Activated naive CD8-positive, alpha-beta T cell treated with anti-CD3 and anti-CD28 coated beads, Interleukin-2, amount 10 ng/mL, durations not matched to agents 7 days and 5 days (primary cell): ENCODE measurements at places on chromosomes 1 and 21.

- no peak for DNase-seq
Observed at GRCh38 chr1:59317780-59318179, 20.9 kb downstream of the FGGY start.

DNA sequence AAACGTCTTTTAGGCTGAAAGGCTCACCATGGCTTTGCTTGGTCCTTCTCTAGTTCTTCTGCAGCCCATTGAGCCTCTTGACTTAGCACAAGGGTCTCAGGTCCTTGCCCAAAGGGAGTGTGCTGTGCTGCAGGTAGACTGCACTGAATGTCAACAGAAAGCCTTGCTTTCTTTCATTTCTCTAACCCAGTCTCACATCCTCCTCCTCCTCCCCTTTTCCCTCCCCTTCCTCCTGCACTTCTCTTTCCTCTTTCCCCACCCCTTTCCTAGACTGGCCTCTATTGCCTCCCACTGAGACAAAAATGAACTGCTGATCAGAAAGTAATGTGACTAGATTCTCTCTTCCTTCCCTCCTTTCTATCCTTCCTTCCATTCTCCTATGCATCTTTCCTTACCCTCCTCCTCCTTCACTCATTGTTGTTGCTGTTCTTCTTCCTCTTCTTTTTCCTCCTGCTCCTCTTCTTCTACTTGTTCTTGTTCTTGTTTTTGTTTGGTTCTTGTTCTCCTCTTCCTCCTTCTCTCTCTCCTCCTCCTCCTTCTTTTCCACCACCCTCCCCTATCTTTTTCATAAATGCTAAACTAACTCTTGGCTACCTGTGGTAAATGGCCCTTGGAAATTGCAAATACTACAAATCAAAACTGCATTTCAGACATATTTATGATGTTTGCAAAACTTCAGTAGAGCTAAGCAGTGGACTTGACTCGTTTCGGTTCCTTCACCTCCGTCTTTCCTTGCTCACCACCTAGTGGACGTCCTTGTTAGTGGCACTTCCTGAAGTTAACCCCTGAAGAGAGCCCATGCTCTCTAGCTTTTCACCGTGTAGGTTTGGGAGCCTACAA lies at the start of gene SELL:
Gene SELL (minus strand): TSS at position 152 of the 840 bp plus-strand sequence. CDS start 122 bp downstream, at position 30.
- peak; percentile 38 for DNase-seq

DNA sequence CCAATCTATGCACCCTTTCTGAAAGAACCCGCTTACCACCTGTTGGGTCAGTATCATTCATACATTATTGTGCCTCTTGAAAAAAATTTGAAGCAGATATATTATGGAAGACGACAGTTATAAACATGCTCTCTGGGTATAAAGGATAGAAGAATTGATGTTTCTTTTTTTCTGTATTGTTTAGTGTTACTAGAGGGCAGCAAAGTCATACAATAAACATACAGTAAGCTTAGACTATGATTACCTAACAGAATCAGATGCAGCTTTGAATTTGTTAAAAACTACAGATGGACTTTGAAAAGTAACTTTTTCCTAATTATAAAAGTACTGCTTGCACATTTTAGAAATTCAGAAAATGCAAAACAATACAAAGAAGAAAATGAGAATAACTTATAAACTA lies 11.1 kb upstream of the PAXBP1 start:
- DNase-seq, result no peak

- DNase-seq, result peak; percentile 42
Observed at GRCh38 chr1:221740993-221741702, 741 bp downstream of the DUSP10 start.

DNA sequence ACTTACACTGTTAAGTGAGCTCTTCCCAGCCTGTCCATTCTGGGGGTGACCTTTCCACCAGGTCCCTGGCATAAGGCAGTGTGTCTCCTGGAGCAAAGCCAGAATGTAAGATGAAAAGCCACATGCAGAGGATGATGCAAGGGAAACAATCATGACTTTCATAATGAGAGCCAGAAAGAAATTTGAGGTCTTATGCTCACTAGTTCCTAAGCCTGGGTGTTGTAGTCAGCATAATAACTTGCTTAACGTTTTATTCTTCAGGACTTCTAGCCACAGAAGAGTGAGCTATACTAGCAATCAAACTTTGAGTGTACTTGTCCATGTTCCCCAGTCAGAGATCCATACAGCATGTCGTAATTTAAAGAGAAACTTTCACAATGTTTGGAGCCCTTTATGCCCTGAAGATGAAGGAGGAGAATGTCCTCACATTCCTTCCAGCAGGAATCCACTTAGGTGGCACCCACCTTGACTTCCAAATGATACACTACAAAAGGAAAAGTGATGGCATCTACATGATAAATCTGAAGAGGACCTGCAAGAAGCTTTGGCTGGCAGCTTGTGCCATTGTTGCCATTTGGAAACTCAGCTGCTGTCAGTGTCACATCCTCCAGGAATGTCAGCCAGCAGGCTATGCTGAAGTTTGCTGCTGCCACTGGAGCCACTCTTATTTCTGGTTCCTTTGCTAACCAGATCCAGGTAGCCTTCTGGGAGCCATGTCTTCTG lies 60.5 kb upstream of the FOXD3 start:
- DNase-seq, result no peak

DNA sequence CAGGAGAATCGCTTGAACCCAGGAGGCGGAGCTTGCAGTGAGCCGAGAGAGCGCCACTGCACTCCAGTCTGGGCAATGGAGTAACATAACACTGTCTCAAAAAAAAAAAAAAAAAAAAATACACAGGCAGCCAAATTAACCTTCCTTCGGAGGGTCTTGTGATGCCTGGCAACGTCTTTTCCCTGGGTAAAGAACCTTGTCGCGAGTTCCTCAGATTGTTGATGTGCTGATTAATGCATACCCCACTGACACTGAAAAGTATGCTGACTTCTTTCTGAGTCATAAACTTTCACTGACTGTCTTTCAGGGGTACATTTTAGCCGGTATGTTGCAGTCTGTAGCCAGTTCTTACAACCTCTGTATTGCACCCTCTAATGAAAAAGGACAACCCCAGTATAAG lies 95.1 kb upstream of the SOD1 start:
- no peak for DNase-seq

- no peak for DNase-seq
Observed at GRCh38 chr1:207069061-207069460, 16.0 kb downstream of the PFKFB2 start.

DNA sequence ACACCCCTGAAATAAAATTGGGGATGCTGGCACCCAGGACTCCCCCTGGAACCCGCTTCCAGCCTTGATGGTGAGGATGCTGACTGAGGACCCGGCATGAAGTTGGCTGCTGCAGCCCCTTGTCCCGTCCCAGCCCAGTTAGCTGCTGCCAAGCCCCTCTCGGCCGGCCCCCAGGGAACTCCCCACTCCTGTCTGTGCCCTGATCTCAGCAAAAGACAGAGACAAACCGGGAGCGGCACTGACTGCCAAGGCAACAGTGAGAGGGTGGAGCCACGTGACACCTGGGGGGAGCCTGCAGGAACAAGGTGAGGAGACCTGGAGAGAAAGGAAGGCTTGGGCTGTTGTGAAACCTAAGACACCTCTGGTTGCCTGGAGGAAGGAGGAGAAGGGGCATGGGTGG lies 24.7 kb downstream of the CASZ1 start:
- no peak for DNase-seq

DNA sequence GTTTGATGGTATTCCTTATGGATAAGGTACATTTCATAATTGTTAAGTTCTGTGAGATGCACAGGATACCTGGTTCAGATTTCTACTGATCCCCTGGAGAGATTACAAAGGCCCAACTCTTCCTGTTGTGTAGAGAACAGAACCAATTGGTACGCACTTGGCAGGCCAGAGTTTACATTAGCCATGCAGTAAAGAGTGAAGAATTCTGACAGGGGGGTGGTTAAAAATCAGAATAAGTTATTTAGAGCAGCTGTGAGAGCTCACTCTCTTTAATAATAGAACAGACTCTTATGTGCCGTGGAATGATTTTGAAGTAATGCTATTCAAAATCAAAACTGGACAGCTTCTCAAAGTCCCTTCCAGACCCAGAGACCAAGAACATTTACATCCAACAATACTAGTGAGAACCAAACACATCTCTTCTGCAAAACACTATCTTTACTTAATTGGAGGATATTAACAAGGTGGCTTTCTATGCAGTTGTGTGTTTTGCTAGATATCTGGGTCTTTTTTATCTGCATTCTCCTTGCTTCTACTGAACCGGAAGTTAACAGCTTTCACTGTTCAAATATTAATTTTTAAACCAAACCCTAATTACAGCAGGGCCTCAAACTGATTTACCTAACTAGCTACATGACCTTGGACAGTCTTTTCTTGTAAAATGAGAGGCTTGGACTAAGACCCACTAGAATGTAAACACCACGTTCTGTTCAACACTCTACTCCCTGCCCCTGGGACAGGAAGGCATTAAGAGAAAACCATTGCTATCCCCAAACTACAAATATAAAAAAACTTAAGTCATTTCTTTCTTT lies 4.0 kb downstream of the USP24 start:
- no peak for DNase-seq

- peak; percentile 16 for DNase-seq
Observed at GRCh38 chr1:20719261-20719660, 1.5 kb upstream of the KIF17 start.

GRCh38 chr1:30692948-30693301 lies 30.5 kb downstream of the MATN1 start:
- no peak for DNase-seq

DNA sequence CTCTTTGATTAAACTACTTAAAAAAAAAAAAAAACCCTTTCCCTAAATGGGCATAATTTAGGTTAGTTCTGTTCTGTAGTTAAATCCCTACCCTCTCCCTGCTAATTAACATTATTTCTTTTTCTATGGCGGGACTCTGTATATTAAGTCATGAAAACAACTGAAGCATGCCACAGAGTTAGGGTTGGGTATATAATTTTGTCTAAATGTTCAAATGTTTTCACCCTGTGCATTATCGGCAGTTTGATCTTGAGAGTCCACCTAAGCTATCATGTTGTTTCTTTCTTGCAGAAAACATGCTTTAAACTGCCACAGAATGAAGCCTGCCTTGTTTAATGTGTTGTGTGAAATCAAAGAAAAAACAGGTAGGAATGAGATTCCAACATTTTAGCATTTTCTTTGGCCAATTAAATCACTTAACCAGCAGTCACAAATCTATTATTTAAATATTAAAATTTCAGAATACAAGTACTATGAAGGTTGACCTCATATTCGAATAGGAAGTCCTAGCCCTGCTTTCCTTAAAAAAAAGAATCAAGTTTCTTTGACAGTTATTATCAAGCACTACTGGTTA lies 4.0 kb downstream of the PBX1 start:
- DNase-seq, result no peak

DNA sequence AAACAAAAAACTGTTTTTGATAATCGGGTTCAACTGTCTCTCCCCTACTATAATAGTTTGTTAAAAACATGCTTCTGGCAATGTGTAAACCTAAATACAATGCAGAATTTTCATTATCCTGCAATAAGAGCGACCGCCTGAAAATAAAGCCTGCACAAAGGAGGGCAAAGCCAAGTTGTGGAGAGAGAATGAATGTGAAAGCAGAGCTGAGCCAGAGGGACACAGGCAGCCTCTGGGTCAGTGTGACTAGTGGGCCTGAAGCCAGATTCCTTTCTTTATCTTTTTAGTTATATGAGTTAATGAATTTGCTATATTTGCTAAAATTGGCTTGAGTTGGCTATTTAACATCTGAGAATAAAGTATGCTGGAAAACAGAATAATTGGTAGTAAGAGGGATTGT lies 615.2 kb downstream of the PLA2G4A start:
- DNase-seq, result no peak

- no peak for DNase-seq
Observed at GRCh38 chr1:220877377-220878095, 1.7 kb upstream of the HLX start.

DNA sequence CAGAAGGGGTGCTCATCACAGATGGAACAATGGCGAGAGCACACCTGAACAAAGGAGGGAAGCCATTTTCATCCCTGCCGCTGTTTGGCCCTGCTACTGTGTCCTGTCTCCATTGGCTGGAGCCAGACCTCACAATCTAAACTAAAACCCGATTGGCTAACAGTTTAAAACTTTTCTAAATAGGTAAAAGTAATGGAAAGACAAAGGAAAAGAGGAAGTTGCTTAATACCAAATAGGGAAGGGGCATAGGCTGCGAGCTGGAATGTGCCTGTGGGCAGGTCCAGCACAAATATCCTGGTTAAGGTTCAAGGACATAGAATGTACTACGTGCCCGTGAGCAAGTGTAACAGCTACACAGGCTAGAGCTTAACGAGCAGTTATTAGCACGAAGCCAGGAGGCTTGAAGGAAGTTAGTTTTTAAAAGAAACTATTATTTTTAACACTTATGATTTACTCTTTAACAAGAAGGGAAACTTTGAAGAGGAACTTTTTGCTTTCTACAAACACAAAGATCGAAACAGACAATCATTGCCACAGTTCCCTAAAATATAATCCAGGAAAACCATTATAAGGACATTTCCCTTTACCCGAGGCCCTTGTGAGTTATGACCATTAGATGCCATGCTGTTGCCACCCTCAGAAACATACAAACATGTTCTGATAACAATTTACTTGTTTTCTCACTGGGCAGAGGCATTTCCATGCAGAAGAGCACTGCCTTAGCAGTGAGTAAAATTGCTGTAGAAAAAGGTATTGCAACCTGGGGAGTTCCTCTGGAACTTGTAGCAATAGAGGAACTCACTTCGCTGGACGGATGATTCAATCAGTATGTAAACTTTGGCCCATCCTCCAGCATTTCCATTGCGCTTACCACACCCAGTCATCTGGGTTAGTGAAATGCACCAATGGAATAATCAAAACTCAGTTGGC lies 4.8 kb upstream of the PTTG1IP start:
- no peak for DNase-seq

GRCh38 chr1:109322974-109323373 lies 16.2 kb upstream of the MYBPHL start:
- no peak for DNase-seq

GRCh38 chr1:228752675-228753265 lies 17.5 kb downstream of the RHOU start:
- no peak for DNase-seq

- no peak for DNase-seq
Observed at GRCh38 chr1:29991025-29991424, 732.4 kb downstream of the MATN1 start.

GRCh38 chr1:167640051-167640450 lies 10.0 kb downstream of the RCSD1 start:
- no peak for DNase-seq

DNA sequence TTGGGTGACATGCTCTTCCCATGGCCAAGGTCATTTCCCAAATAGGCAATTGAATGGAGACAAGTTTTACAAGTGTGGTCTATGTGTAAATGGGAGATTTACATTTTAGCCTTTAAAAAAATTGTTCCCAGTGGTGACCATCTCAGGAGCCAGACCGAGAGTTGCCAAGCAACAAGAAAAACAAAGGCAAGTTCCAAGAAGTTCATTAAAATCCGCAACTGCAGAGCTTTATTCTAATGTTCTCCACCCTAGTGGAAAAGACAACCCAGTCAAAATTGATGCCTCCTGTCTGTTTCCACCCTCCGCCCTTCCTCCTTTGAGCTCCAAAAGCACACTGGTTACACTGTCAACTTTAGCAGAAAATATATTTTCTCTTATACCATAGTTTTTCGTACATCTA lies 33.2 kb upstream of the CD55 start:
- no peak for DNase-seq
